ENCODE measurements at places on chromosomes 2 and 18. TPM values are rescaled to one million over a fixed set of nuclear protein-coding genes. Genes with fewer than 3 reads are reported as not detected.

DNA sequence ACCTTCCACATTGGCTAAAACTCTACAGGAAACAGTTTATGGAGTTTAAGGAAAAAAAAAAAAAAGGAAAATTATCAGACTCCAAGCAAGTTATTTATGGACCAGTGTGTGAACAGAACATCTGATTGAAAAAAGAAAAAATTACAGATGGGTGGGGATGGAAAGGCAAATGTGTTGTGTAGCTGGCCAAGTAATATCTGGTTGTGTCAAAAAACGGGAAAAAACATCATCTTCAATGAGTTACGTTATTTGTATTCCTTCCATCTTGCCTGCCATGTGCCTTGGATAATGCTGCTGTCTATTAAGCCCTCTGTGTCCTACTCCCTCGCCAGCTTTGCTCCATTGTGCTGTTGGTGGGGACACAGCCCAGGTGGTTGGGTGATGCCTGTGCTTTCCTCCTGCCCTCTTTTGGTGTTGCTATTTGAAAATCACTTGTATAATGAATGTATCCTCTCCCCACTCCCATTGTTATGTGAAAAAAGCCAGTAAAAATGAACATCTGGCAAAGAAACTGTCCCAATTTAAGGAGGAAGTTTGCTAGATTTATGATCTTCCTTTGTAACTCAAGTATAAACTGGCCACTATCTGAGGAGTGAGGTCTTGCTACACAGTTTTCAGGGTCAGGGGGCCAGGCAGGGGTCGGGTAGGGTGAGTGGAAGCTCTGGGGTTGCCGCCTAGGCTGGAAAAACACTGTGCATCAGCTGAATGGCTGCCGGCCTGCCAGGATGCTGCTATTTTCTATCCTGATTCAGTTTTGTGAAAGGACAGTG is 155.9 kb downstream of the FMNL2 start:
- no peak for DNase-seq

DNA sequence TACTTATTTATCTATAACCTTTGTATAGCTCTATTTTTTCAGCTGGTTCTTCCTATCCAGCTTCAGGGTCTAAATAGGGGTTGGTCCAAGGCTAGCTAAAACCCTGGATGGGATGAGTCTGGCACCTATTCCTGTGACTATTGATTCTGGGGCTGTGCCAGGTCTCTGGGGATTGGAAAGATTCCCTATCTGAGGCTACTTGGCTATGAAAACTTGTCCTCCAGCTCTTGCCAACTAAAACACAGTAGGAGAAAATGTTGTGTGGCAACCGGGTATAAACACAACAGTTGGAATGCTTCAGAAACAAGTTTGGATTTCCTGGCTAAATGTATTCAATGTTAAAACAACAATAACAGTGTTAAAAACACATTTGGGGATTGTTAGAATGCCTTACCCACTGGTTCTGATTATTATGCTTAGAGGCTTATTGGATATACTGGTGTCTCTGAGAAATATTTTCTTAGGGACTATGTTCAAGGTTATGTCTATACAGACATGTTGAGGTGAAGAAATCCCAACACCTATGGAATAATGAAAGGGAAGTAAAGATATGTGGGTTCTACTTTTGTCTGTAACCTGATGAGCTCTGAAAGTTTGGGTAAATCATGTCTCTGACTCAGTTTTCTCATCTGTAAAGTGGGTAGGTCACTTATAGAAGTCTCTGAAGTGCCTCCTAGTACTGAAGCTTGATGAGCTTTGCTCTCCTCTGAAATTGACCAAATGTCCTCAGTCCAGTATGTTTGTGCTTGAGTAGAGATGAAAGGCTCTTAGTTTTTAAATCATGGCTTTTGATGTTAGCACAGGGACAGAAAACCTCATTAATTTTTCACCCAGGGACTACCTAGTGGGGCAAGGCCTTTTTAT is 460.7 kb downstream of the MTX2 start:
- no peak for DNase-seq

GRCh38 chr18:79396431-79397246 is 909 bp downstream of the NFATC1 start:
- no peak for DNase-seq

GRCh38 chr2:204401114-204401513 is 144.2 kb upstream of the PARD3B start:
- no peak for DNase-seq

The IL37 gene
- not detected for total RNA-seq

All from bronchial epithelial cell (primary cell).